ENCODE measurements at places on chromosomes 2 and 18.

GRCh38 chr2:130834091-130834930 is 2.4 kb upstream of the ARHGEF4 start:
- DNase-seq, result no peak

GRCh38 chr2:162241571-162241970 is 1.7 kb downstream of the FAP start:
- DNase-seq, result no peak

- DNase-seq, result no peak
Measured at GRCh38 chr2:169073963-169074751, 4.8 kb downstream of the DHRS9 start.

DNA sequence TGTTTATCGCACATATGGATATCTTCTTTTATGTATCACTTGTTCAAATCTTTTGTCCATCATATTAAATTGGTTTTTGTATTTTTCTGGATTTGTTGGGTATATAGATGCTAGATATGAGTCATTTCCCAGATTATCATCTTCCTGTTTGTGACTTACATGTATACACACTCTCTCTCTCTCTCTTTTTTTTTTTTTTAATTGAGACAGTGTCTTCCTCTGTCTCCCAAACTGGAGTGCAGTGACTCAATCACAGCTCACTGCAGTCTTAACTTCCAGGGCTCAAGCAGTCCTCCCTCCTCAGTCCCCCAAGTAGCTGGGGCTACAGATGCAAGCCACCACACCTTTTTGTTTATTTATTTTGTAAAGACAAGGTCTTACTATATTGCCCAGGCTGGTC is 43.8 kb downstream of the XIRP2 start:
- no peak for DNase-seq

- no peak for DNase-seq
Measured at GRCh38 chr2:144630459-144631215, 110.7 kb upstream of the ZEB2 start.

DNA sequence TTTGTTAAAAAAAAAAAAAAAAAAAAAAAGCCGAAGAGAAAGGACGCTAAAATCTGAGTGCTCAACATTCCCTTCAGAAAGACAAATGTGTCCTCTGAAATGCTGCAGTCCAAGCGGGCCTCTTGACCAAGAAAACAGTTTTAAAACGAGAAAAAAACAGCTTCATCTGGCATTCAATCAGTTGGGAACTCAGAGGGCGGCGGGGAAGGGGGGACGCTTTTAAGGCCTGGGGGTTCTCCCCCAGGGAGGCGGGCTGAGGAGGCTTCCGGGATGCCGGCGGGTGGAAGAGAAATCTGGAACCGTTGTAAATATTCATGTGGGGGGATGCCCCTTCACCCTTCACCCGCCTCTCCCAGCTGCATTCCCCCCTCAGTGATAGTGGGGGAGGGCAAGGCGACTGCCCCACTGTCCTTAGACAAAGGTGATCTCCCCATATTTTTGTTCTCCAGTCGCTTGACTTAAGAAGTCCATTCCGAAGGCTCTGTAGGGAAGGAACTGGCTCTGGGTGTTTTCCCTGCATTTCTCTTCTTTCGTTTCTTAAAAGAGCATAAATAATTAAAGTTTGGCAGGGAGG is 3.3 kb upstream of the HOXD11 start:
- DNase-seq, result no peak

DNA sequence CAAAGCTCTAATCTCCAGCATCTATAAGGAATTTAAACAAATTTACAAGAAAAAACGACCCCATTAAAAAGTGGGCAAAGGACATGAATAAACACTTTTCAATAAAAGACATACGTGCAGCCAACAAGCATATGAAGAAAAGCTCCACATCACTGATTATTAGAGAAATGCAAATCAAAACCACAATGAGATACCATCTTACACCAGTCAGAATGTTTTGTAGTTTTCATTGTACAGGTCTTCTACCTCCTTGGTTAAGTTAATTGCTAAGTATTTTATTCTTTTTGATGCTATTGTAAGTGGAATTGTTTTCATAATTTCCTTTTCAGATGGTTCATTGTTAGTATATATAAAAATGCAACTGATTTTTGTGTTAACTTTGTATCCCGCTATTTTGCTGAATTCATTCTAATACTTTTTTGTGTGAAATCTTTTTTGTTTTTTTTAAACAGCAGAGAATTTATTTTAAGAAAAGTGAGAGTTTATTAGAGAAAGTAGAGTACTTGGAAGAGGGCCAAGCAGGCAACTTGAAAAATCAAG is 40.7 kb downstream of the SLC39A10 start:
- DNase-seq, result no peak

DNA sequence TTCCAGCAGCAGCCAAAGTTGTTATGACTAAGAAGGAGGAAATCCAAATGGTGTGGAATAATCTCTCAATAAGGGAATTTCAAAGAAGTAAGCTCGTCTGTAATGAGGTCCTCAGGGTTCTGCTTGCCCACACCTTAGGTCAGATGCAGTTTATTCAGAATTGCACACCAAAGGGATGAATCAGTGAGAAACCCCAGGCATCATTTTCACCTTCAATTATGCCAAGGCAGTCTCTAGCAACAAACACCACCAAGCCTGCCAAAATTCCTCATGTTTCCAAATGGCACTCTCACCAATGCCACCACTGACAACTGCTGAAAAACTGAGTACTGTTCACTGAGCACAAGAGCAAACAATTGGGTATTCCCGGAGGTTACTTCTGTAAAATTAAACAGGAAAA is 43.6 kb downstream of the KCNG3 start:
- no peak for DNase-seq

DNA sequence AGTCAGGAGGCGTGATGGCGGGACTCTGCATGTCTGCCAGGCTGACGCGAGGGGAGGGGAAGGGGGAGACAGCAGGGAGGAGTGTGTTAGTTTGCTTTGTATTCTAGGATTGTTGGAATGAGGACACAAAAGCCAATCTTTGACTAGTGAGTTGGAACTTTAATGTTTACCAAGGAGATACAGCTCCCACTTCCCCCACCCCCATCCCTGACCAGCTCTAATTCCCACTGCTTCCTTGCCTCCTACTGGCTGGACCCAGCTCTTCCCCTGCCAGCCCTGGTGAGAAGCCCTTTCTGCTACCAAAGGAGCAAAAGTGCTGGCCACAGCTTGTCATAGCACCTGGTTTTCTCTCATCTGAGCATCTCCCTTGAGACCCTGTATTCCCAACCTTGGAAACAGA is 84.5 kb downstream of the CELF4 start:
- no peak for DNase-seq

DNA sequence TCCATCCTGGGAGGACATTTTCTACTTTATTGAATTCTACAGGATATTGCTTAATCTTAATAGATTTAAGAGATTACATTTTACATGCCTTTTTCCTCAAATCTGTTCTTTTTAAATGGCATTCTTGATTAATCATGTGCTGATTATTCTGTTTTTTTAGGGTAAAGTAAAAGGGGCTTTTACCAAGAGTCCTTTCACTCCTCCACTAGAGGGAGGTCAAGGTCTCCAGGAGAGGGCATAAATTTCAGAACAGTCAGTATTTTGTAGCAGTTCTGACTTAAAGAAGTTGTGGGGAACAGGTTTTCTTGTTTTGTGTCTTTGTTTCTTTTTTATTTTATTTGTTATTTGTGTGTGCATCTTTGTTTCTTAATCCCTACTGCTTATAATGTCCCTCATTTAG is 25.4 kb downstream of the WDR75 start:
- DNase-seq, result no peak

GRCh38 chr2:73920577-73921545 is 5.8 kb upstream of the DGUOK start:
- no peak for DNase-seq

GRCh38 chr18:44944461-44944860 is 263.8 kb downstream of the SETBP1 start:
- no peak for DNase-seq

DNA sequence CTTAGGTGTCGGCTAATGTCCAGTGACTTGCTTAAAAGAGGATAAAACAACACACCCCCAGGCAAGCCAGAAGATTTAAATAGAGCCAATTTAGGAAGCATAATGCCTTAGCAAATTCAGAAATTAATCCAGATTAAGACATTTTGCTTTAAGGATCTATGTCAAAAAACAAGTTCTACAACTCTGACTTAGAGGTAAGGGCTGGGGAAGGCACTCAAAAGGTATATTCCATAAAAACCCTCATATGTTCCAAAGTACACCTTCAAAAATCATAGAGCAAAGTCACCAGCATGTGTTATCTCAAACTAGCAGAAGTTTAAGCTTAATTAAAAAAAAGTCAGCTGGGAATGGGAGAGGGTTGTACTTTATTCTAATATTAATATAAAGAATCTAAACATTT is 206.4 kb downstream of the NOL4 start:
- no peak for DNase-seq

GRCh38 chr18:79983793-79984192 is 4.6 kb downstream of the TXNL4A start:
- DNase-seq, result no peak

- DNase-seq, result no peak
Measured at GRCh38 chr2:203786549-203787351, 80.3 kb downstream of the CD28 start.

DNA sequence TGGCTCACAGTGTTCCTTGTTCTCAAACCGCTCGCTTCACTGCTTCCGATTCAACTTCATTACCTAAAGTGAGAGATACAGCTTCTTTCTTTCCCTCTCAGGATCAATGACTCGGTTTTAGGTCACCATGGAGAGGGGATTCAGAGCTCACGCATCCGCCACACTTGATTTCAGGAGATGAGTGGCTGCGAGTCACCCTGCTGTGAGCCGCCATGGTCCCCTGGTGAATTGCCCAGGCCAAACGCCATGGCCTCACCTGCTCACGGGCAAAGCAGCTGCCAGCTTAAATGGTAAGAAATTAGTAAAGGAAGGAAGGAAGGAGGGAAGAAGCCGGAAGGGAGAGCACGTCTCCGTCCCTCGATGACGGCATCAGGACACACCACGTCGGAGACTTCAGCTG is 60.5 kb downstream of the ADNP2 start:
- no peak for DNase-seq

DNA sequence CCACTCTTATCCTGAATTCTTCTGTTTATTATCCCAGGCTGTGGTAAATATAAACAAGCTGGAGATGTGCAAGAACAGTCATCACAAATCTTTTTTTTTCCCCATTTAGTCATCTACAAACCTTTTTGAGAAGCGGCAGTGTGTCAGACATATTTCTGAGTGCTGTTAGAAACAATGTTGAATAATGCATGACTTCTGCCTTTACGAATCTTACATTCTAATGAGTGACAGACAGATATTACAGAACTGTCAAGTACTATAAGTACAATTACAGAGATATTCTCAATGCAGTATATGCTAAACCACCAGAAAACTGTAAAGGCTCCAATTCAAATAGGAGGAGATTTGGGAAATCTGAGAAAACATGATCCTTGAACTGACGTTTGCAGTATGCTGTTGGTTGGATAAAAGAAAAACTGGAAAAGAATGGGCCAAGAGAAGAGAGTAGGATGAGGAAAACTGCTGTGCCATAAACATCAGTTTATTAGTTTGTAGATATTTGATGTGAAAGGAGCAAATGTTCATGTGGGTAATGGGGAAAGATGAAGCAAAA is 379.5 kb upstream of the SLC8A1 start:
- no peak for DNase-seq

GRCh38 chr2:80496346-80496745 is 191.8 kb upstream of the LRRTM1 start:
- DNase-seq, result no peak

GRCh38 chr18:26919627-26920026 is 54.1 kb upstream of the AQP4 start:
- no peak for DNase-seq

- DNase-seq, result no peak
Measured at GRCh38 chr18:34794348-34794747, 84.2 kb downstream of the DTNA start.

GRCh38 chr18:62621546-62621945 is 93.8 kb upstream of the PHLPP1 start:
- DNase-seq, result no peak

DNA sequence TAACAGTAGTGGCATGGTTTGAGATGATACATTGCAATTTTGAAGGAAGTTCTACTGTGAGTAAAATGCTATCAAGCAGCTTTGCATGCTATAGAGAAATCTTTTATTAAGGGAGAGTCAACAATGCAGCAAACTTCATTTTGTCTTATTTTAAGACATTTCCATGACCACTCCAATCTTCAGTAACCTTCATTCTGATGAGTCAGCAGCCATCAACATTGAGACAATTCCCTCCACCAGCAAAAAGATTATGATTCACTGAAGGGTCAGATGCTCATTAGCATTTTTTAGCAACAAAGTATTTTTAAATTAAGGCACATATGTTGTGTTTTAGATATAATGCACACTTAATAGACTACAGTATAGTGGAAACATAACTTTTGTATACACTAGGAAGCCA is 235.7 kb downstream of the DSC3 start:
- no peak for DNase-seq

DNA sequence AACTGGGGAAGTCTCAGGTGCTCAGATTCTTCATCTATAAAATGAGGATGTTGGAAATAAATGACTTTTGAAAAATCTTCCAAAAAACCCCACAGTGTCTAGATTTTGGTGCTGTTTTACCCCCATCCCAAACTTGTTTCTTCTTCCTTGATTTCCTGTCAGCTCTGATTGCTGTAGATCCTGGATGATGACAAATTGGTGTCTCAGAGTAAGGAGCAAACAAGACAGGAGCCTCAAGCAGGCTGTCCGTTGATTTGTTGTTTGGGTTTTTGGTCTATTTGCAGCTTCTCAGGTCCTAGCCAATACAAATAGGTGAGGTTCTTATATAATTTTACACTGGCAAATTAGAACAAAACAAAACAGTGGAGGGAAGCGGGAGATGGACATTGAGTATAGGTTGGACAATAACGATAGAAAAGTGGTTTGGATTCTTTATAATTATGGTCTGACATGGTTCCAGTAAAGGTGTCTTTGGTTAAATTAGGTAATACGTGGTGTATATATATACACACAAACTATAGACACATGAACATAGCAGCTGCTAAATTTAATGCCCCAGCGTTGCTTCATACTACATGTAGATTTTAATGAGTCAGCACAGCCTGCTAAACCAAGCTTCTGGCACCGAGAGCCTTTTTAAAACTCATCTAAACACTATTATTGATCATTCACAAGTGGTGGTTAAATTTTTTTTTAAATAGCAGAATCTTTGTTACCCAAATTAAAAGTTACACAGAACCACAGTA is 142.5 kb downstream of the FMNL2 start:
- no peak for DNase-seq

GRCh38 chr2:18912225-18912888 is 323.0 kb upstream of the NT5C1B start:
- DNase-seq, result no peak

DNA sequence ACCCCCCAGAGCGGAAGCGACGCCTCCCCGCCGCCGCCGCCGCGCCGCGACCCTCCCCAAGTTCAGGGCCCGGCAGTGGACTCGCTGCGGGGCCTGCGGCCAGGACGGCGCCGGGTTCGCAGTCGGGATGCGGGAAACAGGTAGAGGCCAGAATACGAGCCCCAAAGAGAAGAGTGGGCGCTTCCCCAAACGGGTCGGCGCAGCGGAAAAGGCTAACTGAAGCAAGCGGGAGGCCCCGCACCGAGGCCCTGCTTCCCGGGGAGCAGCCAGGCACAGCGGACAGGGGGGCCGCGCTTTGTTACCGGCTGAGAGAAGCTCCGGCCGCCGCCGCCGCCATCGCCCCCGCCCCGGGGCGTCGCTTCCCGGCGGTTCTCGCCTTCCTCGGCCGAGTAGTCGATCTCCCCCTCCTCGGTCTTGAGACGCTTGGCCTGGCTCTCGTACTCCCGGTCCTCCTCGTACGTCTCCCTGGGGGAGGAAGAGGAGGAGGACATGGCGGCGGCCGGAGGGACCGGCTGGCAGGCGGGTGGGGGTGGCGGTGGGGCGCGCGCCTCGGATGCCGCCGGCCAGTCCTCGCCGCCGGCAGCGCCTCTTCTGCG is 494 bp downstream of the HNRNPLL start:
- peak; percentile 46 for DNase-seq

- no peak for DNase-seq
Measured at GRCh38 chr2:141927536-141927935, 203.3 kb downstream of the LRP1B start.
